ENCODE measurements at places on chromosomes 3 and 15.

DNA sequence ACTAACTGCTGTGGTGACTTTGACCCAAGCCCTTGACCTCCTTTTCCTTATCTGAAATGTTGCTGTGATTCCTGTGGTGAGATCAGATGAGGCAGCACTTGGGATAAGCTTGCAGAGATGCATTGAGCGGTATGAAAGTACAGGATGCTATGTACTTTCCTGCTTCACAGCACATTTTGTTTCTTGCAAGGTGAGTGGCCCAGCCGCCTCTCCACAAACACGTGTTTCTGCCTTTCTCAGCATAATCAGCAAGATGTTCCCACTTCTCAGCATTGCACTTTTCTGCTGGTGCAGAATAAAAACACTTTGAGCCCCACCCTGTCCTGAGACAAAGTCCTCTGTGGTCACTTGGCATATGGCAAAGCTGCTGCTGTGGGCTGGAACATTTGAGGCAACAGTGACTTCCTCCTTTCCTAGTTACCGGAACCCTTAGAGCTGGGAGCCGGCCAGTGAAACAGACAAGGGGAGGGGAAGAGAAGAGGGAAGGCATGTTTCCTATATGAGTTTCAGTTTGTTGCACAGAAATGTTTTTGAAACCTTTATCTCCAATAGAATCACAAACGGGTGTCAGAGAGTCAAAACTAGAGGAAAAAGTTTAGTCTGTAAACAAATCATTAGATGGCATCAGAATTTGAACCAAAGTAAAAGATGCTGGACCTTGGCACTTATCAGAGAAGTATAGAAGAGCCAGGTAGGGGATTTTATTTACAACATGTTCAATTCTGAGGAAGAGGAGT lies 5.0 kb downstream of the NUDT16 start:
- DNase-seq = no peak

DNA sequence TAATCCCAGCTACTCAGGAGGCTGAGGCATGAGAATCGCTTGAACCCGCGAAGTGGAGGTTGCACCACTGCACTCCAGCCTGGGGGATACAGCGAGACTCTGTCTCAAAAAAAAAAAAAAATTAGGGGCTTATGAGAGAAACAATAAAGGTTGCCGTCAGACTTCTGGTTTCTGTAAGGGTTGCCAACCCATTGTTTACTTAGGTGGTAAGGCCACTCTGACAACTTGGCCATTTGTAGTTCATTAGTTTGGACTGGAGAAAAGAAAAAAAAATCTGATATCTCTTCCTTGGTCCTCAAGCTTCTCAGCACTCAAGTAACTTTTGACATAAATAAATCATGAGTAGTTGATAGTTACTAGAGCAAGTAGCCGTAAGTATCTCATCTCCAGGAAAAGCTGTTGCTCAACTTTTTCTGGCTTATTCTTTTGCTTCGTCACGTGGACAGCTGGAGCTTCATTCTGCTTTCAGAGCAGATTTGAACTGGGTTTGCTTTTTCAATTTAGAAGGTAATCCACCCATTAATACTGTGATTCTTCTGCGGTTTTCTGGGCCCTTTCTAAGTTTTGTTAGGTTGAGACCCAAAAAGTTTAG lies 9.4 kb downstream of the SNX1 start:
- DNase-seq = no peak

GRCh38 chr3:72318504-72319193 lies 529.6 kb downstream of the SHQ1 start:
- DNase-seq = no peak

DNA sequence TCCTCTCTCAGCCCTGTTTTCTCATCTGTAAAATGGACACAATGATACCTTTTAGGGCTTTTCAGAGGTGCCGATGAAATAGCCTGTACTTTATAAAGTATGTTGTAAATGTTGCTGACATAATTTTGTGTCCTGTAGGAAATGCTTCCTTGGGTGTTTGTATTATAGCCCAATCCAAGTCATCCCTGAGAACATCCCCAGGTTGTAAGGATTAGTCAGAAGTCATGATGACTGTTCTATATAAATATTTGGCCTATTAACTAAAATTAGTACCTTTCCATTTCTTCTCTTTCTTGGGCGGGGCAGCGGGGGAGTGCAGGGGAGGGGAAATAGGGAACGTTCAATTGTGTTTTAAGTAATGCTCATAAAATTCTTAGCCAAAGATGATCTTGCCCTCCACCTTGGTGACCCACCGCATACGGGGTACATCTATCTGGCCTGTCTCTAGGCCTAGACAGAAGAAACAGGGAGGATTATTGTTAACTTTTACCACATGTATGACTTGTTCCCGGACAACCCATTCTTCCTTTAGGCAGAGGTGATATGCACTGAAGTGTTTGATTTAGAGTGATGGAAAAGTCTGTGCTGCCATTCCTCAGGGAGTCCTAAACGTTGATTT lies 120.7 kb downstream of the VGLL4 start:
- no peak for DNase-seq

GRCh38 chr3:178646186-178646862 lies 110.1 kb downstream of the KCNMB2 start:
- no peak for DNase-seq

GRCh38 chr3:59549962-59550361 lies 500.1 kb upstream of the CFAP20DC start:
- no peak for DNase-seq

GRCh38 chr3:189430166-189430565 lies 201.0 kb upstream of the TP63 start:
- no peak for DNase-seq
